GM12891 (cell line): ENCODE measurements at places on chromosomes 7 and 10.
A peak's percentile ranks its signal among the peaks of the same experiment; 100 is the strongest.

GRCh38 chr10:49404321-49404878 lies 8.5 kb upstream of the DRGX start:
- no peak for DNase-seq

DNA sequence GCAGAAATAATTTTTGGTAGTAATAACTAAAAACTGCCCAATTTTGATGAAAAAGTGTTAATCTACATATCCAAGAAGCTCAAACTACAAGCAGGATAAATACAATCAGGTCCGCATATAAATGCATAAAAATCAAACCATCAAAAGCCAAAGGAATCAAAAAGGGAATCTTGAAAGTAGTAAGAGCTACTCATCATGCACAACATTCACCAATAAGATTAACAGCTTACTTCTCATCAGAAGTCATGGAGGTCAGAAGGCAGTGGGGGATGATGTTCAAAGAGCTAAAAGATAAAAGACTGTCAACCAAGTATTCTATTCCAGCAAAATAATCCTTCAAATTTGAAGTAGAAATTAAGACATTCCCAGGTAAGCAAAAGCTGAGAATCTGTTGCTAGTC lies 76.4 kb downstream of the CRPPA start:
- no peak for DNase-seq

- no peak for DNase-seq
Observed at GRCh38 chr7:103636153-103636552, 190.1 kb upstream of the SLC26A5 start.

- no peak for DNase-seq
Observed at GRCh38 chr10:71945819-71946474, 18.2 kb upstream of the CHST3 start.

- DNase-seq: no peak
Observed at GRCh38 chr7:131346885-131347592, 19.4 kb downstream of the MKLN1 start.

GRCh38 chr7:6419310-6419773 lies 28.4 kb downstream of the DAGLB start:
- DNase-seq: no peak

DNA sequence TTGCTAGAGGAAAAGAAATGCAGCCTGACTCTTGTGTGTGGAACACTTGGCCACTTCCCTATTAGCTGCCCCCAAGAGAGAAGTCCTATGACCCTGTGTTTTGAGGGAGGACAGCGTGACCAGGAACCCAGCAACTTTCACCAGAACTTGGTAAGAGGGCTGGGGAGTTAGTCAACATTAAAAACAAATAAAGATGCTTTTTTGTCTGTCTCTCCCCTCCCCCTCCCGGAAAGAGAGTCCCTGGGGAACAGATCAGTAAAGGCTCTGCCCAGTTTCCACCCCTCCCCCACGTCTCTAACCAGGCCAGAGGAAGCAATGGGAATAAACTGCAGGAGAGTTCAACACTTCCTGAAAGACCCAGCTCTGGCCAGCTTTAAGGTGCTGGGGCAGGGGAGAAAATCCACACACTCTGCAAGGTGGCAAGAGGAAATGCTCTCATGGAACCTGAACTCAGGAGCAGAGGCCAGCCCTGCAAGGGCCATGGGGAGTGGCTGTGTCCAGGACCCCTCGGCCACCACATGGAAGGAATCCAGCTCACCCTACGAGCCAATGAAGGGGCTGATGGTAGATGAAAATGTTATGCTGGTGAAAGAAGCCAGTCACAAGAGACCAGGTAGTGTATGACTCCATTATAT lies 21.5 kb downstream of the SH3PXD2A start:
- DNase-seq: no peak

GRCh38 chr7:5519515-5519928 lies 95.9 kb upstream of the TNRC18 start:
- no peak for DNase-seq

DNA sequence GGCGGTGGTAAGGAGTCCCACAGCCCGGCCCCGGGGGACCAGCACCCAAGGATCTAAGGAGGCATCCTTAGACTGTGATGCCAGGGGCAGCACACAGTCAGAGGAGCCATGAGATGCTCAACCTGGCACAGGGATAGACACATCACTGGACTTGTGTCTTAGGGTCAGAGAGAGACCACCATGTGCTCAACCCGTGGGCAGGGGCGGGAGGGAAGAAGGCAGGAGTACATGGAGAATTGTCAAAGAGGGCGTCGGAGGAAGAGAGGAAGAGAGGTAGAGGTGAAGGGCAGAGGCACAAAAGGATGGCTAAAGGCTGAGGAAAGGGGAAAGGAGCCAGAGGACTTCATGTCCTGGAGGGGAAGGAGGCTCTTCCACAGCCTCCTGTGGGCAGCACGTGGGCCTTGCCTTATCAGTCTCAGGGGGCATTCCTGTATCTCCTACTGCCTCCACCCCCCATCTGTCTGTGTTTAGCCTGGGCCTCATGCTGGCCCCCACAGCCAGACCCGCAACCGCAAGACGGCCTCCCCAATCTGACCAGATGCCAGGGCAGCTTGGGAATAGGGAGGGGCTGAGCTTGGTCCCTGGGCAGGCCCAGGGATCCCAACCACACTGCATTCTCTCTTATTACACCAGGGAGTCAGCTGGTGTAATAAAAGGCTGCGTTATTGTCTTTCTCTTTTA lies 2.2 kb downstream of the ADCY1 start:
- DNase-seq: no peak

GRCh38 chr10:51918884-51919325 lies 219.5 kb upstream of the CSTF2T start:
- no peak for DNase-seq

DNA sequence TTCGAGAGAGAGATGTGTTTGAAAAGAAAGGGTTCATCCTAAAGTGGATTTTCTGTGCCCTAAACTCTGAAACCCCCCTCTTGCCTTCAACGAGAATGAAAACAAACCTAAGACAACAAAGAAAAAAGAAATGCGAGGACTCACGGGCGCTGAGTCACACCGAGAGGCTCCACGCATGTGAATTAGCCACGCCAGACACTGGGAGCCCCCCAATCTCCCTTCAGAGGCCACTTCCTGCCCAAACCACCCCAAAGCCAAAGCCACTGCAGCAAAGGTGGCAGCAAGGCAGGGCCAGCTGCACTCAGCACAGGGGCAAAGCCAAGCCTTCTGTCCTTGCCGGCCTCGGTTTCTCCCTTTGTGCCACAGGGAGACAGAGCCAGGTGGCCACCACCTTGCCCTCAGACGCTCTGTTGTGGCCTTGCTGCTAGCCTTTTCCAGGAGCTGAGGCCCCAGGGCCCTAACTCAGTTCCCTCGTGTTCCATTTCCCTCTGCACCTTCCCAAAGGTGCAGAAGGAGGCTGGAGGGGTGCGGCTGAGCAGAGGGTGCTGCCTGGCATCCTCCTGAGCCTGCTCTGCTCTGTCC lies 93.3 kb downstream of the FAM53B start:
- DNase-seq: peak; percentile 61

DNA sequence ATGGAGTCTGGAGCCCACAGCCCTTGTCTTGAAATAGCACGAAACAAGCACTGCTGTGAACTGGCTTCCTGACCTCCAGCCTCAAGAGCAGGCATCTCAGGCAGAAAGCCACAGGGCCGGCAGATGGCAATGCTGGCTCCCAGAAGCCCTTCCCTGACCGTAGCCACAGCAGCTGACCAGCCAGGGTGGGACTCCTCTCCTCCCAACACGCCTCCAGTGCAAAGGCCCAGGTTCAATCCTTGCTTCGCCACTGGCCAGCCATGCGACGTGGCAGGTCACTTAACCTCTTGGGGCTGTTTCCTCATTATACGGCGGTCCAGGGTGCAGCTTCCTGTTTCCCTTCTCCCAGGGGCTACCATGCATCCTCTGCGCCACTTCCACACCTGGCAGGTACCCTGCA lies 12.8 kb downstream of the PRKAG2 start:
- DNase-seq: no peak

DNA sequence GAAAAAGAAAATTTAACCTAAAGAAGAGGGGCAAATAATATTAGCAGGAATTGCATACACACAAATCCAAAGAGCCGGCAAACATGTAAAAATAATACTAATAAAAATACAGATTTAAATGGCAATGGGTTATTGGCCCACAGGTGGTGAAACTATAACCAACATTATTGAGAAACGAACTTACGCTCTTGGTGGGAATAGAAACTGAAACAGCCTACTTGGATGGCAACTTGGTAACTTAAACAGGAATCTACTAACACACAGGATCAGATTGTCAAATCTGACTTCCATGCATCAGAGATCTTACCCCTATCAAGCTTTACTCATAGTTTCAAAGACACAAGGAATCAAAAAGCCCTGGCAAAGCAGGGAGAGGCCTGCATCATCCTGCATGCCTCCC lies 66.5 kb downstream of the ANLN start:
- no peak for DNase-seq

GRCh38 chr7:148483515-148484308 lies 106.9 kb upstream of the C7orf33 start:
- no peak for DNase-seq

- no peak for DNase-seq
Observed at GRCh38 chr10:63711361-63711760, 190.2 kb downstream of the REEP3 start.

- no peak for DNase-seq
Observed at GRCh38 chr10:99328579-99329303, 415 bp upstream of the CNNM1 start.

DNA sequence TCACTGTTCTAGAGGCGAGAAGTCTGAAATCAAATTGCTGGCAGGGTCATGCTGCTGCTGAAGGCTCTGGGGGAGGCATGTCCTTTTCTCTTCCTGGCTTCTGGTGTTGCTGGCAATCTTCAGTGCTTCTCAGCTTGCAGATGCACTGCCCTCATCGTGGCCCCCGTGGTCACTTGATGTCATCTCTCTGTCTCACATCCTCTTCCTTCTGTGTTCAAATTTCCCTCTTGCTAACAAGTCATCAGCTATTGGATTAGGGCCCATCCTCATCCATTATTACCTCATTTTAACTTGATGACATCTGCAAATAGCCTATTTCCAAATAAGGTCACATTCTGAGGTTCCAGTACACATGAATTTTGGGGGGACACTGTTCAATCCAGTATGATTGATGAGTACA lies 36.6 kb upstream of the SRGN start:
- no peak for DNase-seq

- DNase-seq: no peak
Observed at GRCh38 chr10:18238870-18239485, 98.8 kb downstream of the CACNB2 start.

DNA sequence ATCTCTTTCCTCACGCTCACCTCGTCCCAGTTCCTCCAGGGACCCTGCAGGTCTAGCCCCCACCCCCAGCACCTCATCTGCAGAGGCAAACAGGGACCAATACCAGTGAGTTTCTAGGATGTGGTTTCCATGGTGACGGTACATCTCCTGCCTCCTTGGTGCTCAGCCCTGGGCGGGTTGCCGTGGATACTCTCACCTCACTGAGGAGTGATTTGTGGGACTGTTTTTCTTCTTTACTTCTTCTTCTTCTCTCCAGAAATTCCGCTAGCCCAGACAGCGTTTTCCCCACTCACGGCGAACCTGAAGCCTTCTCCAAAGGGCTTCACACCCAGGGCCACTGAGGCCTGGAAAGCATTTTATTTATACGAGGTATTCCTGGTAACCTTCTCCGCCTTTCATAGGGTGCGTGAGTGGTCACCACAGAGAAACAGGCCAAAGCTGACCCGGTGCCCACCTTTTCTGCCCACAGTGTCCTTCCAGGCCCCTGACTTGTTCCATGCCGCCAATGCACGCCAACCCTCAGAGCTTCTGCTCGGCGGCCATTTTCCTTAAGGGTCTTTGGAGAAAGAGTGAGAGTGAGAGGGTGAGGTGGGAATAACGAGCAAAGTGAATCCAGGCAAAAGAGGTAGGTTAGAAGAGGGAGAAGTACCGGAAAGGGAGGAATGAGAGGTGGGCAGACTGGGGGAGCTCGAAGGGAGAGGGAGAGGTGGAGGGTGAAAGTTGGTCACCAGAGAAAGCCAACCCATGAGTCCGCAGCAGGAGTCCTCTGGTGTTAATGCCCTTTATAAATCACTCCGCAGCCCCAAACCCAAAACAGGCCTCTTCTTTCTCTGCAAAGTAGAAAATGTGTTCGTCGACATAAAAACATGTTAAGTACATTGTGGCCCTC lies 15.5 kb downstream of the FAM241B start:
- DNase-seq: no peak

- no peak for DNase-seq
Observed at GRCh38 chr10:30607814-30608213, 21.7 kb downstream of the LYZL2 start.

DNA sequence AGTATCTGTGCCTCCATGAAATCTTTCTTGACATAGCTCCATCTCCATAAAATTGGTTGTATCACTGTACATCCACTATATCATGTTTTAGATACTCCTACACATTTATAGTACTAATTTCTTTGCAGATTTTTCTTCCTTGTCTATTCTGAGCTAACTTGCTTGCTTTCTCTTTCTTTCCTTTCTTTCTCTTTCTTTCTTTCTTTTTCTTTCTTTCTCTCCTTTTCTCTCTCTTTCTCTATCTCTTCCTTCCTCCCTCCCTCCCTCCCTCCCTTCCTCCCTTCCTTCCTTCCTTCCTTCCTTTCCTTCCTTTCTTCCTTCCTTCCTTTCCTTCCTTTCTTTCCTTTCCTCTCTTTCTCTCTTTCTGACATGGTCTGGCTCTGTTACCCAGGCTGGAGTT lies 23.7 kb downstream of the TASOR2 start:
- DNase-seq: no peak

DNA sequence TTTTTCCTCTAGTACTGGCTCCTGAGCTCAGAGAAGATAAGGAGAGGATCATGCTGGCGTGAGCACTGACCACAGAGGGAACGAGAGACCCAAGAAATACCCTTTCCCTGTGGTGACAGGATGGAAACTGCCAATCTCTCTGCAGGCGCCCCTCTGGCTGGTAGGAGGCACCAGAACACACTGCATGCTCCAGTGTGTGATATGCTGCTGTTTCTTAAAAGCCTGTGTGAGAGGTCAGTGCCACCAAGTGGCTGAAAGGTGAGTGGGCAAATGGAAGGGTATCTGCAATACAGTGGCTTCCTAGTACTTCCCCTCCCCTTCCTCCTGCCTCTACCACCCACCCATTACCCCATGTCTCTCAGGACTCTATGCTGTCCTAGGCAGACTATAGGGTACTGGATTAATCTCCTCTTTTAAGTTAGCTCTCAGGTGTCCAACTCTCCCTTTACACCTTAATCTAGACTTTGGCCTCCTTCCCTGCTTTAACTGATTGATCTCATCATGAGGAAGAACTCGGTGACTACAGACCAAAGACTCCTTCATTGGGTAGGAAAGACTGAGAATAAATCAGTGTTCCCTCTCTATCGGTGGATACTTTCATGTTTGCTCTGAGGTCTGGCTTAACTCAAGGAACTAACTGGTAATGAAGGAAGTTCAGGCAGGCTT lies 283.6 kb downstream of the ADRA2A start:
- DNase-seq: no peak
